Skeletal muscle cell (primary cell): ENCODE measurements at places on chromosomes 7 and 10.

DNA sequence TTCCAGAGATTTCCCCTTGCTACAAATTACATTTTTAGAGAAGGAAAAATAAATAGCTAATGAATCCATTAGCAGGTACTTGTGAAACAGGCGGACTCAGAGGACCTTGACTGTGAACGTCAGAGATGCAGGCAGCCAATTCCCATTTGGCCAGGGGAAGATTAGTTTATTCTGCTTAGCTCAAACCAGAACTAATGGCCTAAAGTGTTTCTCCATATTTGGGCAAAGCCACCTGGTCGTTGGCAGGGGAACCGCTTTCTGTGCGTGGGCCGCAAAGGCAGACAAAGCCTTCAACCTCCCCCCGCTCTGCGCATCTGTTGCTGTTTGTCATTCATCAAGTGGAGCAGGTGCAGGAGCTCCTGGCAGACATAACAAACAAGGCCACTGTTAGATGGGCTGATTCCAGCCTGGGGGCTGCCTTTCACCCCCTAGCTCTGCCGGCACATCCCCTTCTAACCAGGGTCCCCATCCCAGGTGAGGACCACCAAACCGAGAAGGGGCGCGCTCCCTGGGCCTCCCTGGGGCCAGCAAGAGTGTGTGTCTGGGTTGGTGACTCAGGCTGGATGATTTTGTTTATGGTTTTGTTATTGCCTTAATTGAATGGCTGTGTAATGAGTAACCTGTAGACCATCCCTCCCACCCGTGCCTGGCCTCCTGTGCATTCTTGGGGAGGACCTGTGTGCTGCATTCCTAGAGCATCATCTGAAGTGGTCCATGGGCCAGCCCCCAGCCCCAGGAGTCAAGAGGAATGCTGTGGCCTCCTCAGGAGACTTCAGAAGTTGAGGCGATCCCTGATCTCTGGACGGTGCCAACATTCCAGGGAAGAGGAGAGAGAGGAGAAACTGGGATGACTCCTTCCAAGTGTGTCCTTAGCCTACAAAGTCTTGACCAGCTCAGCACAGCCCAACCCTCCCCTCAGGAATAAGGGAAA is 14.5 kb upstream of the CPA1 start:
- peak; percentile 75 for DNase-seq

DNA sequence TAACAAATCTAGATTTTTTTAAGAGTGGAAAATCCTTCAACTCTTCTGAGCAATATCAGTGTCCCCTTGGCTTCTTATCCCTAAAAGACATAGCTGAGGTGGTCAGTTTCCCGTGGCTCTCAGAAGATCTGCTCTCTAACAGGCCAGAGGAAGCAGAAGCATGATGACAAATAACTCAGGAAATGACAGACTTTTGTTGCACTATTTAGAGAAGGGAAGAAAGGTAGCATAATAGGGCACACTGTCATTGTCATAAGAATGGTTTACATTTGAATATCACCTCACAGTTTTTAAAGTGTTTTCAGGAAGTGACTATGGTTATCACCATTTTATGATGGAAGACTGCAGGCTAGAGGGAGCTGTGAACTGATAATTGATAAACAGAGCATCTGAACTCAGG is 33.6 kb upstream of the RAPGEF5 start:
- no peak for DNase-seq

- no peak for DNase-seq
These were observed 42.0 kb downstream of the CDK6 start for GRCh38 chr7:92794391-92794790.

DNA sequence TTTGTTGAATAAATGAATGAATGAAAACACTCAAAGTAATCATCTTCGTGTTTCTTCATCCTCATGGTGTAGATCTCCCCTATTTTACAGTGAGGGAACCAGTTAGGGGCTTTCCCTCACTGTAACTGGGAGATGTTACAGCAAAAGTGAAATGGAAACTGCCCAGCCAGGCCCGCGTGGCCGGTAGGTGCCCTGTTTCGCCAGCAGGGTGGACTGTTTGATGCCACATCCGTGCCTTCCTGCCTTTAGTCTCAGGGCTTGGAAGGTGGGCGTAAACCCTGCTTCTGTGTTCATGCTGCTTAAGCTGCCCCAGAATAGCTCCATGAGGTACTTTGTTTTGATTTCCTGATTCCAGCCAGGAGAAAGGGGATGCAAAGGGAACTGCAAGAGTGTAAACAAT is 268.8 kb downstream of the PLXNA4 start:
- no peak for DNase-seq

DNA sequence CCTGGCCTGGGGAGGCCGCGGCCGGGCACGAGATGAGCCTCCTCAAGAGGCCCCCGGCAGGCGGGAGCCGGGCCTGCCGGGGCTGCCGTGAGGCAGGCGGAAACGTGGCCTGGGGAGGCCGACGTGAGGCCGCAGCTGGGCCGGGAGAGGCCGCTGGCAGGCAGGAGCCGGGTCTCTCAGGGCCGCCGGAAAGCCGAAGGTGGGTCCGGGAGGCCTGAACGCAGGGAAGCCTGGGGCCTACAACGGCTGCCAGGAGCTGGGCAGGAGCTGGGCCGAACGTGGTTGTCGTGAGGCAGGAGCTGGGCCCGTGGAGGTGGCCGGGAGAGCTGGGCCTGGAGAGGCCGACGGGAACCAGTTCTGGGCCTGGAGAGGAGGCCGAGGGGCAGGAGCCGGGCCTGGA is 171.9 kb downstream of the TPST1 start:
- no peak for DNase-seq

DNA sequence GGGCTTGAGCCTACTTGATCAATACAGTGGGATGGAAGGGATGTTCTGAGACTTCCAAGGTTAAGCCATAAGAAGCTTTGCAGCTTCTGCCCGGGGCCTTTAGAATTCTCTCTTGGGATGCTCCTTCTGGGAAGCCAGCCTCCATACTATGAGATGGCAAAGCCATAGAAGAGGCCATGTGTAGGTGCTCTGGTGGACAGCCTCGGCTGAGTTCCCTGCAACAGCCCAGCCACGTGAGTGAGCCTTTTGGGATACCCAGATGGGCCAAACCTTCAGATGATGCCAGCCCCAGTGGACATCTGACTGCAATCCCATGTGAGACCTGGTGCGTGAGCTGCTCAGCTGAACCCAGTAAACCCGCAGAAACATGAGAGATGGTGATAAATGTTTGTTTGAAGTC is 370.6 kb downstream of the RPS24 start:
- no peak for DNase-seq

- DNase-seq: no peak
These were observed 2.4 kb upstream of the FGF8 start for GRCh38 chr10:101778151-101778780.

DNA sequence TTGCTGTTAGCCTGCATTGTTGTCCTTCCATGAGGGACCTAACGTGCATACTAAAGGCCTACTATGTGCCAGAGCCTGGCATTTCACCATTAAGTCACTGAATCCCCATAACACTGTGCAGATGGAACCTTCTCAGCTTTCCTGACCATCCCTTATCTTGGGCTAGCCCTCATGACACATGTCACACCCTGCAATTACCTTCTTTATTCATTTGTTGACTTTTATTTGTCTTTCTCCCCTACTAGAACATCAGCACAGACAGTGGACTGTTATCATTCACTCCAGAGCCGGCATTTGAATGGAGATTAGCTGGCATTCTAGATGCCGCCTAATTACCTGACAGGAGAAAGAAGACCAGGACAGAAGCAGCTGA is 471.1 kb upstream of the GALNT17 start:
- no peak for DNase-seq

- DNase-seq: no peak
These were observed 183.3 kb downstream of the JAZF1 start for GRCh38 chr7:27997188-27997707.

- no peak for DNase-seq
These were observed 97.2 kb upstream of the INSYN2A start for GRCh38 chr10:127293640-127294039.

DNA sequence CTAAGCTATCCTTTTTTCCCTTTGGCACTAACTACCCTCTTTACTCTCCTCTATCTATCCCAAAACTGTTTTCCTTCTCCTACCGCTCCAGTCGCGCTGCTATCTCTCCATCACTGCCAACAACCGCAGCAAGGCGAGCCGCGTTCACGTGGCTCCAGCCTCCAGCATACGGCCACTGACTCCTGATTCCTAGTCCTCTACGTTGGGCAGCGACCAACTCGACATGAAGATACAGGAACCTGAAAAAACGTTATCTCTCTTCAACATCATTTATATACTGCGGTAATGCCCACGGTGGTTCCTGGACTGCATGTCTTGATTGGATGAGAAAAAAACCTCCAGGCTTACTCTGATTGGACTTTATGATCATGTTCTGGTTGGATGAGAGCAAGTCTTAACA is 129.5 kb downstream of the ZNF716 start:
- DNase-seq: no peak

GRCh38 chr7:30726296-30727006 is 25.5 kb upstream of the INMT start:
- DNase-seq: no peak

DNA sequence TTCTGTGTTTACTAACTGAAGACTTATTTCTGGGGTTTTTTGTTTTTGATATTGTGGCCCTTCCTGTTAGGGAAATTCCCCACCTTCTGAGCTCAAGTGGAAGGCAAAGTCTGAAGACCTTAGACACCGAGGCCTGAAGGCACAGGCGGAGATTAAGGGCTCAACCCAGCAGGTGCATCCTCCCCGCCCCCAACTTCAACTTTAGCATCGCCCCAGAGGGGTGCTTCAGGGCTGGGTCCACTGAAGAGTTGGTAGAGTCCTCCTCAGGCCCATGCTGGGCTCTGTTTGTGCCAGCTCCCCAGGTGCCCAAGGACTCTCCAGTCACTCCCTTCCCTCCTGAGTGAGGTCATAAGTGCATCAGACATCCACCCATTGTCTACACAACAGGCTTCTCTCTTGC is 9.4 kb upstream of the PPIA start:
- no peak for DNase-seq

DNA sequence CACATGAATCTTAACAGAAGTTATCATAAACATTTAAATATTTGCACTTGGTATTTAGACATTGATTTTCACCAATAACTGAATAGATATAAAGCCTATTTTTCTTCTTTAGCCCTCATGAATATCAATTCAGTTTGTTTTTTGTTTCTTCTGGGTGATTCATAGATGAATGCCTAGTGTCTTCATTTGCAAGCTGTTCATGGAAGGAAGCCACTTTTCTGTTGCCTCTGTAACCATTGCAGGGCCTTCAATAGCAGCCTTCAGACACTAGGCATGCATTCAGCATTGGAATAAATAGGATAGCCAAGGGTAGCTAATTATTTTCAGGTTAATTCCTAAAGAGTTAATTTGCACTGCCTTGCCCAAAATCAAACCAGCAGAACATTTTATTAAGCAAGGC is 375.3 kb downstream of the DPP6 start:
- no peak for DNase-seq

DNA sequence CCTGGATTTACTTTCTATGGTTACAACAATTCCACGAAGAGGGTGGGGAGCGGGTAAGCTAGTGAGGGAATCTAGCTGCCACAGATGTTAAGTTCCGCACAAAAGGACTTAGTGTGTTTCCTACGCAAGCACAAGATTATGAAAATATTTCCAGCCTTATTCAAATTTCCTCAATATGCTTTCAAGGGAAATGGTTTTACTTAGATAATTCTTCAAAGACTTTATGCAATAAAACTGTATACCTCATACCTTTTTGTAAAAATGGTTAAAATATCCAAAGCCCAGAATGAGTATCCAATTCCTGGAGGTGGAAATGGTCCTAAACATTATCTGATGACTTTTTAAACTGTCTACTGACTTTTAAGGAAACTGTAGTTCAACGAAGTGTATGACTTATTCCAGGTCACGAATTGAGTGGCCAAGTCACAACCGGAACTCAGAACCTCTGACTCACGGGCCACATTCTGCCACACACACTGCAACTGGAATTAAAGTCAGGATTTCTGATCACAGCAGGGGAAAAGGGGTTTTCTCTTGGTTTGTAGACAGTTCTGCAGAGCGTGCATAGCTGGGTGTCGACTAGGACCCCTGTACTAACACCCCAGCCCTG is 20.2 kb upstream of the INSIG1 start:
- no peak for DNase-seq

GRCh38 chr7:41773756-41774155 is 70.9 kb upstream of the INHBA start:
- no peak for DNase-seq
